Urinary bladder (tissue), 4 donors: ENCODE measurements at places on chromosomes 6 and 20. TPM values are rescaled to one million over a fixed set of nuclear protein-coding genes. Genes with fewer than 3 reads are reported as not detected.

DNA sequence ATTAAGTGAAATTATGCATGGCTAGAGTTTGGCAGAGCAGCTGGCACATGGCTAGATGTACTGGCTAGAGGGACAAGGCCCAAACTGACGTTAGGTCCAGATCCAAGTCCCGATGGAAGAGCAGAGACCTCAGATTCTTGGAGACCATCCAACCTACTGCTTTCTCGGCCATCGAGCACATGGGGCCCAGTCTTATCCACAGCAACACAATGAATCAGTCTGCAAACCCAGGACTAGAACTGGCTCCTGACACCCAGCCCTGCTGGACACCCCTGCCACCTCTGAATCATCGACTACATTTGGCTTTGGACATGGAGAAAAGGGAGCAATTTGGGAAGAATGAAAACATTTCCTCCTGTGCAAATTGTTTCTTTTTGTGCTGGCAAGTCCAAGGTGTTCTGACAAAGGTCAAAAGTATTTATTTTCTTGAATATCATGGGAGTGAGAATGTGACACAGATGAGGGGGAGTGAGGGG is 23.9 kb upstream of the YWHAB start:
- no peak for DNase-seq

DNA sequence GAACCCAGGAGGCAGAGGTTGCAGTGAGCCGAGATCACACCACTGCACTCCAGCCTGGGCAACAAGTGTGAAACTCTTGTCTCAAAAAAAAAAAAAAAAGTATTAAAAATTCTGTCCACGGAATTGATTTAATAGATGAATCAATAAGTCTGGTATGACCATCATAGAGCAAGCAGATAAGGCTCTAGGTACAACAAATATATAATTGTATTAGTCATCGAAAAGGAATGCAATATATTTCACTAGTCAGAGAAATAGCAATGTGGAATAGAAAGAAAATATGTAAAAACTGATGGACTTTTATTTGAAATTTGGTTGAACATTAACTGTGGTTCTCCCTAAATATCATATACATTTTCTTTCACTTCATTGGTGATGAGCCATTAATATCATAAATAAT is 476.8 kb upstream of the AGPAT4 start:
- DNase-seq: no peak

GRCh38 chr6:155341130-155341828 is 27.0 kb upstream of the TFB1M start:
- no peak for DNase-seq

Gene ADGRG6
- 124 TPM for total RNA-seq

DNA sequence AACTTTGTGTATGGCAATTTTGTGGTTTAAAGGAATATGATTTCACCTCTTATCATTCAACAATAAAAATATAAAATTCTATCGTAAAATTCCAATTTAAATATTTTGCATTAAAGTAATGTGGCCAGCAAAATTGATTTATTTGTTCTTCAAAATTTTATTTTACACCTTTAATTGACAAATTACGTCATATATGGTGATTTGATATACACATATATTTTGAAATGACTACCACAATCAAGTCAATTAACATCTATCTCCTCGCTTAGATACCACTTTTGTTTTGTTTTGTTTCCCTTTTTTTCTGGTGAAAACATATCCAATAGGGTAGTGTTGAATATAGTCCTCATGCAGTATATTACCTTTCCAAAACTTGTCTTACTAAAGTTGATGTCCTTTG is 467.6 kb upstream of the HS3ST5 start:
- no peak for DNase-seq

Gene IL20RA
- 4.4 TPM for total RNA-seq

DNA sequence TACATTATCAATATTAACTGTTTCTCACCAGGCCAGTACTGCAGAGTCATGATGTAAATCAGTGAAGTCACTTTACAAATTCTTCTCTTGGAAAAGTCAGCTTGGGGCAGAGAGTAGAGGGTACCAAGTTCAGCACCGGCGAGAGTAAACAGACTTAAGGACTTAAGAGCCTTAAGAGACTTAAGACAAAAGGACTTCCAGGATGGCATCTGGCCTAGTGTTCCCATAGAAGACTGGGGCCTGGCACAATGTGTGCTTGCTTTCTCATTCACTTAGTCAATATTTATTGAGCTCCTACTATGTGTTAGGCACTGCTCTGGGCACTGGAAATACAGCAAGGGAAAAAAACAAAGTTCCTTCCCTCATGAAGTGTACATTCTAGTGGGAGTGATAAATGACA is 1.4 kb upstream of the SNPH start:
- DNase-seq: no peak

- DNase-seq: no peak
These were observed 49.8 kb upstream of the THEMIS start for GRCh38 chr6:127950566-127951145.

Gene SASH1
- 92.2 TPM for total RNA-seq

DNA sequence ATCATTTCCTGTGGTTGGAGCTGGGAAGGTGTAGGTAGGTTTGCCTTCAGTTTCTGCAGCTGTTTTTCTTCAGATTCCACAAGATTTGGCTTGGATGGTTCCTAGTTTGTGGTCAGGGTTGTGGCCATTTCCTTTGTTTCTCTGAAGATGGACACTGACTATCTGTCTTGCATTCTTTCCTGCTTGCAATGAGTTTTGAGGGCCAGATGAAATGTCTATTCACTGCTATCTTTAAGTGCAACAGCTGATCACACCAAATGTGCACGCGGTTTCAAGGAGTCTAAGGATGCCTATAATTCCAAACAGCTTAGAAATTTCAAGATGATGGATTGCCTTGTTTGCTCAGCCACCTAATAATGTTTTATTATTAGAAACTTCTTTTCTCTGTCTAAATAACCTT is 28.4 kb downstream of the IL20RA start:
- no peak for DNase-seq

DNA sequence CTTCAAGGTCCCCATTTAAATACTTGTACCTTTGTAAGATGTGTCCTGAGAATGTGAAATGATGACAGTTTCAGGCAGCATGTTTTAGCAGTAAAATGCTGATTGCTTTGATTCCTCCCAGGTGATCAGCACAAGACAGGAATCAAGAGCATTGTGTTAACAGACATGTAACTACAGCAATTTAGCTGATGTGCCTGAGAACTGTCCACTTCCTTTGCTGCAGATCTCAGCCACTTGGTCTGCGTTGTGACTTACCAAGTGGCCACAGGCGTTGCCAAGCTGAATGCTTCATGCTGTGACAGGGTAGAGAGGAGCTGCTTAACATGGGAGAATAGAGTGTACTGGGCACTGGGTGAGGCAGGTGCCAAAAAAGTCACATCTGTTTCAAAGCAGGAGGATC is 767.0 kb upstream of the POU3F2 start:
- DNase-seq: no peak

DNA sequence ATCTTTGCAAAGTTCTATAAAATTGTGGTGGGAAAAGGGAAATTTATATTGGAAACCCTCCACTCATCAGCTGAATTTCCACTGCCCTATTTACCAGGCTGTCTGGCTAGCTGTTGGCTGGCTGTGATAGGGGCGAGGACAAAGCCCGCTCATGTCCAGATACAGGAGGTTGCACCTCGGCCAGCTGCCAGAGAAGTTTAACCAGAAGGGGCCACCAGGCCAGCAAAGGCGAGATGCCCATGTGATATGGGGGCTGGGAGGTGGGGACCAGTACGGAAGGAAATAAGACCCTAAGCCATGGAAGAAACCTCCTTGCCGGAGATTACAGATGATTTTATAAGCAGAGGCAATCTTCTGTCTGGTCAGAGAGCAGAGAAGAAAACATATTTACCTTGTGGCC is 143.8 kb downstream of the FNDC1 start:
- no peak for DNase-seq

Gene EEF1A2
- total RNA-seq: 11.2 TPM

DNA sequence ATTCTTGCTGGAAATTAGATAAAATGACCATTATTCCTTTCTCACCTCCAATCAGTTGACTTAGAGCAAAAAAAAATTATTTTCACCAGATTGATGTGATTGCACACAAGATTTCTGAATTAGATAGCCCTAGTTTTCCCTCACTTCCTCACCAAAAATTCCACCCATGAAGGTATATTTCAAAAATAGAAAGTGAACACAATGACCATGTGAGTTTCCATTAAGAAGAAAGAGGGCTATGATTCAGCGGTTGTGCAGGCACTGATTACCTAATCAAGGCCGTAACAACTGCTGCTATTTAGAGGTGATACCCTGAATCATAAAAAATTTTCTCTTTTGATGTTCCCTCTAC is 19.5 kb upstream of the RALGAPA2 start:
- no peak for DNase-seq

DNA sequence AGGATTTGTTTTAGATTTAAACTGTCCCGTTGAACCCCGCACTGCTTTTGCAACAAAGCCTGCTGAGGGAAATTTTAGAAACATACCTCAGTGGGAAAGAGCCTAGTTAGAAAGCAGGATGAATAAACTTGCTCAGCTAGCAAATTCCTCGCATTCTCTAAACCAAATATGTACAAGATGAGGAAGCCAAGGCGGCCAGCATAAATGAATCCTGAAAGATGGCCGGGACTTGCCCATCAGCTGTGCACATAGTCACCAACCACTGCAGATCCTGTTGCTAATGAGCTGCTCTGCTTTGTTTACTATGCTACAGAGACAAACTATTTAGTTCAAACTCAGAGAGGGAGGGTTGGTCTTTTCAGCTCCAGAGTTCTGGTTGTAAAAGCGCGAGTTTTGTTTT is 49.0 kb downstream of the TMEM170B start:
- no peak for DNase-seq

DNA sequence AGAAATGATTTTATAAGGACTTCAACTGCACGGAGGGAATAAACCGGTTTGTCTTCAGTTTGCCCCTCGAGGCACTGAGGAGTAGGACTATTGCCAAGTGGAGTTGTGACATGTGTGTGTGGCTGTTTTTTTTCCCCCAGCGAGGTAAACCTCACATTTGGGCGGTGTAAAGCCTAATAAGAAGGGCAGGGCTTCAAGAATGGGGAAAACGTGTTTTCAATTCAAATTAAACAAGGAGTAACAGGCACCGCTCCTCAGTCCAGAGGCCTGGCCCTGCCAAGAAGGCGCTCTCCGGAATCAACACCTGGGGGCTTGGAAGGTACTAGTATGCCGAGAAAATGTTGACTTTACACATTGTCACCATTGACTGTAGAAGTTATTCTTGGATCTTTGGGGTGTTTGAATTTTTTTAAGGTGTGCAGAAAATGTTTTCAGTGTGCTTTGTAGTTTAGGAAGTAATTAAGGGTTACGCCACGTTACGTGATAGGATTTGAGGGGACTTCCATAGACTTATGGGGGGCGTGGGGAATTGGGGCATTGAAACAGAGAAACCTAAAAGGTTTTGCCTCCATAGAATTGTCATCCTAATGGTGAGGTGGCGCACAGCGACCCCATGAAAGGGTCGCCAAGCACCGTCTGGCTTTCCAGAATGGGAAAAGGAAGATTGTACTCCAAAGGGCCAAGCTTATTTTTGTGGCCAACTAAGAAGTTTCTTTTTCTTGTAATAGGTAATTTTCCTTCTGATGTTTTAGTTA is 791 bp downstream of the ADGRG6 start:
- no peak for DNase-seq

- no peak for DNase-seq
These were observed 73.8 kb upstream of the CCN6 start for GRCh38 chr6:111980143-111980542.

DNA sequence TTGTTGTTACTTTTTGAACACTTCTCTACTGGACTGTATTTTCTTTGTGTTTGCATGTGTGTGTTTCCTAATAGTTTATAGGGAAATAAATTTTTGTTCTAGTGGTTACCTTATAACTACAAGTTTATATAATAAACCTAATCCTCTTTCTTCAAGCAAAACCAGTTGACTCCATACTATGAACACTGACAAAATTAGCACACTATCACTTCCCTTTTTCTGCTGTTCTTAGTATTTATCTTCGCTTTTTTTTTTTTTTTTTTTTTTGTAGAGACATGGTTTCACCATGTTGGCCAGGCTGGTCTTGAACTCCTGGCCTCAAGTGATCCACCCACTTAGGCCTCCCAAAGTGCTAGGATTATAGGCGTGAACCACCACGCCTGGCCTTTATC is 25.0 kb upstream of the C6orf62 start:
- DNase-seq: no peak

- DNase-seq: no peak
These were observed 158.4 kb upstream of the SIM1 start for GRCh38 chr6:100622907-100623692.

DNA sequence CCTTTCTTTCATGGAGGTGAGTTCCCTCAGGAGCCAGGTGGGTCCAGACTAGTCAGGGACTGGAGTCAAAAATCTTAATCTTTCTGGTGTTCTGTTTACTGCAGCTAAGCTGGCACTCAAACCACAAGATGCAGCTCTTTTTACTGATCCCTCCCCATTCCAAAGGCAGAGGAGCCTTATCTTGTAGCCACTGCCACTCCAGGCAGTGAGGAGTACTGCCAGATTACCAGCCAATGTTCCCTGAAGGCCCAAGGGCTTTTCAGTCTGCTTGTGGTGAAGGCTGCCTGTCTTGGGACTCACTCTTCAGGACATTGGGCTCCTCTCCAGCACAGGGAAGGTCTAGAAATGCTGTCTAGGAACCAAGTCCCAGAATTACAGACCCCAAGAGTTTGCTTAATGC is 490.4 kb upstream of the ADGRB3 start:
- no peak for DNase-seq

- DNase-seq: no peak
These were observed 71.3 kb downstream of the AKAP12 start for GRCh38 chr6:151310852-151311767.

Gene TRIM40
- total RNA-seq: not detected

Gene SLC17A2
- 0.11 TPM for total RNA-seq

Gene NKX2-2
- not detected for total RNA-seq

DNA sequence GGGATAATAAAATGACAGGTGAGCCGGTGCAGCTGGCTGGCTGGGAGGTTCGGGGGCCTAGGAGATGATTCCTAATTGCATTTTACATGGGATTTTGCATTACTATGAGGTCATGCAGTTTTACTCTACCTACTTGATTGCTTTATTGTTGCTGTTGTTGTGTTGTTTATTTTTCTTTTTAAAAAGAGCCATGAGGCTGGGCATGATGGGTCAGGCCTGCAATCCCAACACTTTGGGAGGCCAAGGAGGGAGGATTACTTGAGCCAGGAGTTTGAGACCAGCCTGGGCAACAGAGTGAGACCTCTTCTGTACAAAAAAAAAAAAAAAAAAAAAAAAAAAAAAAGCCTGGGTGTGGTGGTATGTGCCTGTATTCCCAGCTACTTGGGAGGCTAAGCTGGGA is 104.8 kb downstream of the GJA1 start:
- no peak for DNase-seq
